ENCODE measurements at places on chromosomes 1 and 21.

GRCh38 chr1:92483610-92484471, 2.9 kb downstream of the GFI1 start:
- DNase-seq: no peak

- DNase-seq: no peak
These were observed 102.5 kb downstream of the PLXNA2 start for GRCh38 chr1:208141610-208142192.

GRCh38 chr21:44566403-44566802, 7.1 kb upstream of the KRTAP10-4 start:
- DNase-seq: no peak

DNA sequence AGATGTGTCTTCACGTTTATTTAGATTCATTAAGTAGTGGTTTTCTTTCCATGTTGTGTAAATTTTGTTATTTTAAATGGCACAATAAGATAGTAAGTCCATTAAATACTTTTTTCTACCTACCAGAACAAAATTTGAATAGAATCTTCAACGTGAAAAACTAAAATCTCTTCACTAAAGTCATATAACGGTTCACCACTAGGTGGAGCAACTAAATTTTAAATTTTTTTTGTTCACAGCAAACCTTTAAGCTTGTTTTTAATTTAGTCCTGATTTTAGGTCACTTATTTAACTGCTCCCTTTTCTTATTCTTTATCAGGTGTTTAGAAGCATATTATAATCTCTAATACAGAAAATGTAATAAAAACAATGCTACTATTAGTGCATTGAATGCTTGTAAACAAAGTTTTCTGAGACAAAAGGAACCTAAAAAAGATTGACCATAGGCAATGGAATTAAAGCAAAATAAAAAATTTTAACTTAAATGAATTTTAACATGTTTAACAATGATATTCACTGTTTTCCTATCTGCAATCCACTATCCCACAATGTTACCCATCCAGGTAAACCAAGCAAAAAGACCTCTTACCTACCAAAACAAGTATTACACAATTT, 28.3 kb upstream of the PKN2 start:
- DNase-seq: peak; percentile 49

DNA sequence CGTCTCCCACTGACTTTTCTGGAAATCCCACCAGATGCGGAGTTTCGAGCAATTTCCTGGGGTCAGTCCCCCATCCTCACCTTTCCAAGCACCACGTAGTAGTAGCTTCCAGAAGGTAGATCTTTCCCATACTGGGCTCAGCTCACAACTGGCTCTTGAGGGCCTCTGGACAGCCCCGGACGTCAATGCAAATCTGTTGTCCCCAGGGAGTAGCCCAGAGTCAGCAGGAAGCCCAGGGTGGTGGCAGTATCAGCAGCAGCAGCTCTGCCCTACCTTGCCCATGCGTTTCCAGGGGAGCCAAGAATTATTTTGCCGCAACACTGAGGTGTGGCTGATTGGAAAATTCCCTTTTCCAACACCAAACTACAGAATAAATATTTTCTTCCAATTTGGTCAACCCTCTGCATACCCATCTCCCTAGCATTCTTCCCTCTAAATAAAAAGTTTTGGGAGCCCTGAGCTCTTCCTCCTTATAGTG, 70.3 kb downstream of the CD46 start:
- peak; percentile 89 for DNase-seq

- no peak for DNase-seq
These were observed 57.5 kb downstream of the ATP5PO start for GRCh38 chr21:33857846-33858666.

DNA sequence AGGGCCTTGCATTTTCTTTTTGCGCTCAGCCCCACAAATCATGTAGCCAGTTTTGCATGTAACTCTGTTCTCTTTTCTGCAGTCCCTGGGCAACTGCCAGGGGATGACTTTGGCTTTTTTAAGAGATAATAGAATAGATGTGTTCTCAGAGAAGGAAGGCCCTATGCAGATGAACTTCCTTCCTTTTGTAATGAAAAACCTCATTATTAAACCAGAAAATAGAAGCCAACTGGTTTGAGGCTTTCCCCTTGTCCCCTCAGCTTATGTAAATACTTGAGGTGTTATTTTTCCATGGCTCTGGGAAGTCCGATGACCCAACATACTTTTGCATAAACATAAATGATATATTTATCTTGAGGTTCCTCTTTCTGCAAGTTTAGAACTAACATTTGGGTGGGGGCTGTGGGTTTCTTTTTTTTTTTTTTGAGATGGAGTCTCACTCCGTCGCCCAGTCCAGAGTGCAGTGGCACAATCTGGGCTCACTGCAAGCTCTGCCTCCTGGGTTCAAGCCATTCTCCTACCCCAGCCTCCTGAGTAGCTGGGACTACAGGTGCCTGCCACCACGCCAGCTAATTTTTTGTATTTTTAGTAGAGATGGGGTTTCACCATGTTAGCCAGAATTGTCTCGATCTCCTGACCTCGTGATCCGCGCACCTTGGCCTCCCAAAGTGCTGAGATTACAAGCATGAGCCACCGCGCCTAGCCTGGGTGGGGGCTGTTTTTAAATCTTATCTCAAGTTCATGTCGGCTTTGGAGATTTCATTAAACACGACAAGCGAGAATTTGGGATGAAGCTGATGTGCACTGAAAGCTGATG, 14.4 kb upstream of the FCRL5 start:
- DNase-seq: peak; percentile 91

DNA sequence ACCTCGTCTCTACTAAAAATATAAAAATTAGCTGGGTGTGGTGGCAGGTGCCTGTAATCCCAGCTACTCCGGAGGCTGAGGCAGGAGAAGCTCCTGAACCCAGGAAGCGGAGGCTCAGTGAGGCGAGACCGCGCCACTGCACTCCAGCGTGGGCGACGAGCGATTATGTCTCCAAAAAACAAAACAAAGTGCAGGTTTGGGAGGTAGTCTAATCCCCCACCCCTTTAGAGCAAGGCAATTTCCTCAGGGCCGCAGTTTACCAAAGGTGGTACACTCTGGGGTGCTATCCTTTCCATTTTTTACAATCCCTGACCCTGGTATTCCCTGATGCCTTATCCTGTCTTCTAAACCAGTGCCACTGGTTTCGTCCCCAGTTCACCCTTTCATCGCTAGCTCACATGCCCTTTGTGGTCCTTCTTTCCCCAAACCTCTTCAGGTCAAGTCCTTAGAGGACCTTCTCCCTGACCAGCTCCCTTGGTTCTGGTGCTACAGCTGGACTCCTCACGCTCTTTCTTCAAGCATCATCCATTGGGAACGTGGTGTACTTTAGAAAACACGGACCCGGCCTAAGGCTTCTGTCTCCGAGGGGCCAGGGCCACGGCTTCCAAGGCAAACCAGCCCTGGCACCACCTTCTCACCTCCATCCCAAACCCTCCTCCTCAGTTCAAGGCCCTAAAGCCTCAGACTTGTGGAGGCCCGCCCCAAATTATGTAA, 873 bp downstream of the IFT25 start:
- DNase-seq: no peak

GRCh38 chr21:29104239-29104708, 26.2 kb upstream of the MAP3K7CL start:
- DNase-seq: no peak

DNA sequence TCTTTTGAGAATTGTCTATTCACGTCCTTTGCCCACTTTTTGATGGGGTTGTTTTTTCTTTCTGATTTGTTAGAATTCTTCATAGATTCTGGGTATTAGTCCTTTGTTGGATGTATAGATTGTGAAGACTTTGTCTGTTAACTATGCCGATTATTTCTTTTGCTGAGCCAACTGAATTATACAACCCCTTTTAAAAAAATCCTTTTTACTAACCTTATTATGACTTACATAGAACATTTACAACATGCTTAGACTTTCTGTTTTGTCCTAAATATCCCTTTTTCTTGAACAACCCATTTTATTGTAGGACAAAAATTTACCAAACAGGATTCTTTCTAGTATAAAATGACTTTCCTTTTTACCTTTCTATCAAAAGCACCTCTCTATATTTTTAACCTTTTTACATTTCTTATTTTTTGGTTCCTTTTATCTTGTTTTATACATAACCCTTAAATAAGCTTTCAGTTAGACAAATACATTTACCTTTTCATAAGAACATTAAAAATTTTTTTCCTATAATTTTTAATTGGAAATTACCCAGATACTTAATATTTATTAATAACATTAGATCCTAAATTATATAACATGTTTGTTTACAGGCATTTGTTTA, 70.4 kb upstream of the TTLL7 start:
- DNase-seq: peak; percentile 58

DNA sequence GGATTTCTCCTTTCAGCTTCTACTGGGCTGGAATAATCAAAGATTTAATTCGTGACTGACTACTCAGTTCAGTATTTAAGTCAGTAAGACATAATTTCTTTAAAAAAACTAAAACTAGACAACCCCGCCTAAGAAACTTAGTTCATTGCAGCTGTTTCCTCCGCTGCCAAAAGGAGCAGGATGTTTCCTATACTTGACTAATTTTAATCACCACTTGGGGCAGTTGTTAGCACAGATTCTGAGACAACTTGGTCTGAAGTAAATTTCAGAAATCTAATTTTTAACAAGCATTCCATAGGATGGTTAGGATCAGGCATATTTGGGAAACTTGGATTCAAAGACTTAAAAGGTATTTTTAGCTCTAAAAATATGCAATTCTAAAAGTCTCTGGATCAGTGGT, 34.0 kb downstream of the EPRS1 start:
- DNase-seq: peak; percentile 32

DNA sequence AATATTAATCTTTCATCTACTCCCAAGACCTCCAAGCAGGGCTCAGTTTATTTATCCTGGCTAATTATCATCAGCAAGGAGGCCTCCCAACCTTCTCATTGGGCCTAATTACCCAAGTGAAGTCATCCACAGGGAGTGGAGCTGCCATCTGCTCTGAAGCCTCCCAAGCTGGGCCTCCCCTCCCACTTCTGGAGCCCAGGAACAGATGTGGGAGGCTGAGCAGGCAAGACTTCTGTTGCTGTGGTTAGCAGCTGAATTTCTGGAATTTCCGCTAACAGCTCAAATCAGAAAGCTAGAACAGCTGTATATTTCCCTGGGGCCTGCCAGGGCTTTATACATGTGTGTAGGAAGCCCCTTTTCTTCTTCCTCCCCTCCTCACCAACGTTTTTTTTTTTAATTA, 127.5 kb downstream of the UCK2 start:
- DNase-seq: no peak

GRCh38 chr1:17229379-17229778, 19.5 kb upstream of the PADI3 start:
- no peak for DNase-seq

GRCh38 chr1:151326619-151327222, 495 bp downstream of the PI4KB start:
- DNase-seq: peak; percentile 63

DNA sequence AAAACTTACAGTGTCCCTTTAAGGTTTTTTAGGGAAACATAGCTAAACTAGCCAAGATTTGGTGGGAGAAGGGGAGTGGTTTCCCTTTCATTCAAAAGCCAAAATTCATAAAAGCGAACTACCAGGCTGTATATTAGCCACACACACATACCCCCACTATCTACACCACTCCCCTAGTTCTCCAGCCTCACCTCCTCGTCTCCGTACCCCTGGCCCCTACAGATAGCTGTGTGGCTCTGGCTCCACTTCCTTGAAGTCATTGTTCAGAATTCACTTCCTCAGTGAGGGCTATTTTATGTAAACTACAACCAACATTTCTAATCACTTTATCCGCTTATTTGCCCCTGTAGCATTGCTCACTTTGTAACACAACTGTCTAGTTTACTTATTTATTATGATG, 5.3 kb upstream of the DPH5 start:
- DNase-seq: no peak

GRCh38 chr1:3898994-3899753, 898 bp downstream of the C1orf174 start:
- DNase-seq: peak; percentile 36

GRCh38 chr1:186374303-186375151, 526 bp downstream of the TPR start:
- DNase-seq: peak; percentile 78

DNA sequence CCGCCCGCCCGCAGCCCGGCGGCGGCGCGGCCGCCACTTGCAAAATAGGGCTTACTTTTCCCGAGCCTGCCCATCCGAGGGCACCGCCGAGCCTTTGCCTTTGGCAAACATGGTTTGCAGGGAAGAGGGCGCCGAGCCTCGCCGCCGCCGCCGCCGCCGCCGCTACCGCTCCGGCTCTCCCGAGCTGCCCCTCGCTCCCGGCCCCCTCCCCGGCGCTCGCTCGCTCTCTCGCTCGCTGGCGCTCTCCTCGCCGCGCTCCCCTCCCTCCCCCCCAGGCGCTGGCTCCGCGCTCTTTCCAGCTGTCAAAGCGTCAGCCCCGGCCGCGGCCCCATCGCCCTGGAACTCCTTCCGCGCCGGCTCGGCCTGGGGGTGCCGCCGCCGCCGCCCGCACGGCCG, 298 bp downstream of the SSBP3 start:
- no peak for DNase-seq

DNA sequence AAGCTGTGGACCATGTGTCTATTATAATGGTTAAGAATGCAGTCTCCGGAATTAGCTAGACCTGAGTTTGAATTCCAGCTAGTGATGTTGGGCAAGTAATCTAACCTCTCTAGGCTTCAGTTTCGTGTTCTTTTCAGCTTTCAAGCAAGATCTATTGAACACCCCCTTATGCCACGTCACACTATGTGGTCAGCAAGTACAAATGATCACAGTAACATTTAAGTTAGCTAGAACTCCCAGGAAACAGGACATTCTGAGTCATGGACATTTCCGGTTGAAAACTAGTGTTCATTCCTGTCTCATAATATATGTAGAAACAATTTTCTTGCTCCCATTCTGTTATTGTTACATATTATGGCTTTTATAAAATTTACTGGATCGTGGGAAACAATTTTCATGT, 34.0 kb upstream of the NHLH2 start:
- no peak for DNase-seq

DNA sequence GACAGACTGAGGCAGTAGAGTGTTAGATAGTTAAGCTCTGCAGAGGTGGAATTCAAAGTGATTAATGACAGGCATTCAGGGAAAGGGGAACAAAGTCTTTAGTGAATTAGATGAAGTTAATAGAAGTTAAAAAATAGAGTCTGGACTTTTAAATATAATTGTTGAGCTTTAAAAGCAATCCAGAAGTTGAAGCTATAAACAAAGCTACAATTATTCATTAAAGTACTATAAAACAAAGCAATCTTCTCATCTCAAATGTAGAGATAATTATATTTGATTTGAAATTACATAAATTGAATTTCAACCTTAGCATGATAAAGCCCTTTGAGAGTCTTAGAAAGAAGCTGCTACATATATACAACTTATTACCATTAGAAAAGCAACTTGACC, 710.6 kb downstream of the MRPL39 start:
- DNase-seq: no peak

DNA sequence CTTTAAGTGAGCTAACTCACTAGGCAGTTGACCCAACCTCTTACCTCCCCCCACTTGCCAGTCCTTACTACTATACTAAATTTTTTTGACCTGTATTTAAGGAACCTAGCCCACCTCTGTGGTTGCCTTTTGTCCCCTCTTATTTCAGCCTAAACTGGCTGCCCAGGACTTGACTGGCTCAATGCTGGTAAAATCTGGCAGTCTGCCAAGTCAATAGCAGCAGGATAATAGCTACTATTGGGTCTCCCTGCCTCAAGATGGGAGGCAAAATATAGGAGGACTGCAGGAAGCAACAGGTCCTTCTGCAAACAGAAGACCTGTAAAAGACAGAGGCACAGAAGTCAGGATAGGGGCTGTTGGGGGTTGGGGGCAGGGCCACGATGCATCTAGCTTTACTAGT, 144.2 kb upstream of the POGK start:
- no peak for DNase-seq

GRCh38 chr1:14236097-14236496, 362.4 kb upstream of the KAZN start:
- no peak for DNase-seq

Measured in OCI-LY7 (cell line).